ENCODE measurements at places on chromosomes 13 and 19.

- DNase-seq = no peak
Observed at GRCh38 chr13:111139452-111139851, 24.3 kb downstream of the ARHGEF7 start.

DNA sequence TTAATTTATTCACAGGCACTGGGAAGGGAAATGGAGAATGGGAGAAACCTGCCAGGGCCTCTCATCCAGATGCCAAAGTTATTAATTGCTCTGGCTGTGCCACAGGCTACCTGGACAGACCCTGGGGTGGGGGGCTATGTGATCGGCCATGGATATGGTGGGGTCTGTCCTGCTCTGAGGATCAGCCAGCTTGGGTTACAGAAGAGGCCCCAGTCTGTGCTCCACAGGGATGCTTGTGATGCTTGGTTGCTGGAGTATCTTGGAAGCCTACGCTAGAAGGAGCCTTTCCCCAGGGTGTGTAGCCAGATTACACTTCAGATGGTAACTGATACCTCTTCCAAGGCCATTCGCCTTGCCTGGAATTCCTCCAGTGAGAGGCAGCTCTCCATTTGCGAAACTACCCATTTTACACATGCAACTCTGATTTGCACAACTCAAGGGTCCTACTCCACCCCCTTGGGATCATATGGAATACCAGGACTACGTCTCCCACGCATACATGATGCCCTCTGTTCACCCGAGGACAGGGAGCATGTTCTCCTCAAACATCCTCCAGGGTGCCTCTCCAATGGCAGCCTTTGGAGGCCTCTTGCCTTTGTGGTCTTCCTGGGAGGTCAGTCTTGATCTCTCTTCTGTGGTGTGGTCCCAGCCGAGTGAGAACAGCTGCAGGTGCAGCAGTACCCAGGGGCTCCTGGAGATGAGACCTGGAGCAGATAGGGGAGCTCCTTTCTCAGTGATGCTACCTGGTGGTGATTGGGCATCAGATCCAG lies 186.6 kb upstream of the TSHZ3 start:
- DNase-seq = no peak

- DNase-seq = no peak
Observed at GRCh38 chr13:112998521-112999280, 29.7 kb downstream of the MCF2L start.

DNA sequence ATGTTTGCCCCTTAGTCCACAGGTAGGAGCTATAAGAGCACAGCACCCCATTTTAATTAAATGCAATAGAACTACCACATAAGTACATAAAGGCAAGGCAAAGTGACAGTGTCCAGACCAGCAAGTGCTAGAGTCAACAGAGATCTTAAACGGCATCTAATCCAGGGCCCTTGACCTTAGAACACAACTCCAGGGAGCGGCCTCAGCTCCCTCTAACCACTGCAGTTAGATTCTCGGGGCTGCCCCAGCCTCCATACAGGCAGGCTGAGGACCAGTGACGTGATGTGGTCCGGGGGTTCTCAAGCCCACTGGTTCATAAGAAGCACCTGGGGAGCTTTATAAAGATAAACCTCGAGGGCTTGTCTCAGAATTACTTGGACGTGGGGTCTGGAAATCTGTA lies 10.0 kb upstream of the ATP12A start:
- DNase-seq = no peak

DNA sequence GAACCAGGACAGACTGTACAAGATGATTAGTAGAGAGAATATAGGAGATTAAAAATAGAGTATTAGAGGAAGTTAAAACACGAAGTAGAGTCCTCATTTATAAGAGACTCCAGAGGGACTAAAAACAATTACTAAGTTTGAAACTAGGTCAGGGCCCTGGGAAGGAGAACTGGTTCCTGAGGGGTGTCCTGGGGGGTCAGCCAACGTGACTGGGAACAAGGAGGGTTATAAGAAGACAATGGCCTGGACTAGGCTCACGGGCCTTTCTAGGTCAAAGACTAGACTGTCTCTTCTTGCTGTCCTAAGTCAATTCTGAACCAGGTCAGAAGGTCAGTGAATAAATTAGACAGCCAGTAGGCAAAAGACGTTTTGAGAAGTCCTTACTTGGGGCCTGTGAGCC lies 165.3 kb downstream of the IER2 start:
- no peak for DNase-seq

GRCh38 chr13:32902874-32903273 lies 113.3 kb upstream of the KL start:
- DNase-seq = no peak

DNA sequence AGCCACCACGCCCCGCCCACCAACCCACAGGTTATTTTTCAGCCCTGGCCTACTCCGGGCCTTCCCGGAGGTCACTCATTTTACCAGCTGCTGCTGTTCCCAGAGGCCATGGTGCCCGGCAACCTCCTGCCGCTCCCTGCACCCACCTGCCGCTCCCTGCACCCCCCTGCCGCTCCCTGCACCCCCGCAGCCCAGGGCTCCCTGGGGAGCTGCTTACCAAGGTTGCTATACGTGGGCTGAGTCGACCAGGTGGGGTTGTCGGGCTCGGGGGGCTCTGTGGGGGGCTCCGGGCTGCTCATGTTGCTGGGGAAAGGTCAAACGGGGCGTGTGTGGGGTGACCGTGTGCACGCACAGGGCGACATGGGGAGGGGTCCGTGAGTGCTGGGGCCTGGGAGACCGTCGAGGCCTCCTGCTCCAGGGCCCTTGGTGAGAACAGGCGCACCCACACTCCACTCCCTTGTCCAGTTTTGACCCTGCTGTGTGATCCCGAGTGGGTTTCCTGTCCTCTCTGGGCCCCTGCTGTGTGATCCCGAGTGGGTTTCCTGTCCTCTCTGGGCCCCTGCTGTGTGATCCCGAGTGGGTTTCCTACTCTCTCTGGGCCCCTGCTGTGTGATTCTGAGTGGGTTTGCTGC lies 1.2 kb downstream of the PEAK3 start:
- DNase-seq = no peak

Measured in NCI-H146 (cell line).